Putamen (tissue), 1 donor: ENCODE measurements at places on chromosomes 1 and 21.

DNA sequence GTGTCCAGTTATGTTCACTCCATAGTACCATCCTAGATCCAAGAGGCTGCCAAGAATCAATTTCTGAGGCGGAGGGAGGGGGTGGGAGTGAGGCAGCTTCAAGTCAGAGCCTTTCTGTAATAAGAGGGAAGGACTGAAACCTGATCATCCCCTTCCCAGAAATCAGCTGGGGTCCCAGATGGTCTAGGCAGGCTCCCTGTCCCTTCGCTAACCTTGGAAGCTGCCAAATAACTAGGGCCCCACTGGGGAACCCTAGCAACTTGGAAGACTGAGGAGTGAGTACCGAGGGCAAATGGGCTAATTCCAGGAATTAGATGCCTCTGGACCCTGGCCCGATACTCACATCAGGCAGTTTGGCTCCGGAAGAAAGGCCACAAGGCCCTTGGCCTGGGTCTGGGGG is 113.3 kb downstream of the NAV1 start:
- no peak for DNase-seq

DNA sequence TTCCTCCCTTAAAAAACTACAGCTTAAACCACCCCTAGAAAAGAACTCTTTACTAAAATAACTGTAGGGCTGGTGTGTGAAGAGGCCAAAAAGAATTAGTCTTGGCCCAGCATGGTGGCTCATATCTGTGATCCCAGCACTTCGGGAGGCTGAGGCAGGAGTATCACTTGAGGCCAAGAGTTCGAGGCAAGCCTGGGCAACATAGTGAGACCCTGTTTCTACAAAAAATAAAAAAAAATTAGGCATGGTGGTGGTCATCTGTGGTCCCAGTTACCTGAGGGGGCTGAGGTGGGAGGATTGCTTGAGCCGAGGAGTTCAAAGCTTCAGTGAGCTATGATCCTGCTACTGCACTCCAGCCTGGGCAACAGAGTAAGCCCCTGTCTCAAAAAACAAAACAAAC is 44.9 kb downstream of the BCAR3 start:
- DNase-seq = no peak

GRCh38 chr1:66330722-66331141 is 203.2 kb upstream of the SGIP1 start:
- no peak for DNase-seq

GRCh38 chr1:97814121-97814520 is 106.7 kb downstream of the DPYD start:
- DNase-seq = no peak

DNA sequence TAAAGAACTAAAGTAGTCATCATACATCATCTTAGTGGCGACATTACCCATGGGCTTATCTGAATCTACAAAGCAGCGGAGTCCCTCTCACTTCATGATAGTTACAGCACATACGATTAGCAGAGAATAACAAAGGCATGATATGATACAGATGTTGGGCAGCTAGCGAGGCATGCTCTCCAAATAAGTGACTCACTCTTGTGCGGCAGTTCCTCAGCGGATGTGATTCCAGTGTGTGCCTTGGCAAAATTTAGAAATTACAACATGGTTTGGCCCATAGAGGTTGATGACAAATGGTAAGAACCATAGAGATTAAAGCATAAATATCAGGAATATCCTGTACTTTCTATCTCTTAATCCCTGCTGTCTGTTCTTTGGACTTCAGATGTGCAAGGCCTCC is 48.1 kb upstream of the PAXBP1 start:
- DNase-seq = no peak
